ENCODE measurements at places on chromosomes 2 and 18.
A peak's percentile ranks its signal among the peaks of the same experiment; 100 is the strongest.

DNA sequence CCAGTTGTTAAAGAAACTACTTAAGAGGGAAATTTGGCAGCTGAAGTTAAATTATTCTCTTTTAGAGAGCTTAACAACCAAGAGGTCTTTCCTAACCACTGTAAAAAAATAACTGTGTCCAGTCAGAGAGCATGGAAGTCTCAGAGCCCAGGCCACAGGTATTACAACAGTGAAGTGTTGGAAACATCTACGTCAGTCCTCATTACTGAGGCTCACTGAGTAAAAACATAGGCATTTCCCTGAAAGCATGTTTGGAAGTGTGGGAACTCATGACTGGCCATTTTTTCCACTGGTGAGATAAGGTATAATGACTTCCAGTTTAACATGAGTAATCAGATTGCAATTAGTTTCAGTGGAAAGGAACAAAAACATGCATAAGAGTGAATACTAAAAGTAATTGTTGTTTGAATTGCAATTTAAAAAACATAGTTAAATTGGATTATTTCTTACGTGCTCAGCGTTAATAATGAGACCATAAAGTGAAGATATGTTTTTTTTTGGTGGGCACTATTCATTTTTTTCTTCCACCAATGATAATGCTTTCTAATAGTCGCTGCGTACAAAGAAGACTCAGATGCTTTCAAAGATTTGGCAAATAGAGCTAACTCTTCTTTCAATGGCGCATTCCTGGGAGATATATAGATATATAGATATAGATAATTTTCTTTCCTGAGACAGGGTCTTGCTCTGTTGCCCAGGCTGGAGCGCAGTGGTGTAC is 60.8 kb downstream of the EFEMP1 start:
- peak; percentile 100 for DNase-seq

DNA sequence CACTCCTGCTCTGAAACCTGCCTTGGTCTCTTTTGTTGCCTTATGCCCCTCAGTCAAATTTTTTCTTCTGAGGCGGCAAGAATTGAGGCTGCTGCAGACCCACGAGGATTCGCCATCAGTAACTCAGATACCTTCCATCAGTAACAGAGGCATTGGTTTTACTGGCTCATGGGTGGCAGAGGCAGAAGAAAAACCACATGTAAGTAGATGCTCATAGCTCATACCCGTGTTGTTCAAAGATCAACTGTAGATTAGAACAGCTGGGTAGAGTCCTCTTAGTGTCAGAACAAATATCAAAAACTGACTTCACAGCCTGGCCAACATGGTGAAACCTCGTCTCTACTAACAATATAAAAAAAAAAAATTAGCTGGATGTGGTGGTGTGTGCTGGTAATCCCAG is 598.0 kb upstream of the SOX11 start:
- DNase-seq = no peak

DNA sequence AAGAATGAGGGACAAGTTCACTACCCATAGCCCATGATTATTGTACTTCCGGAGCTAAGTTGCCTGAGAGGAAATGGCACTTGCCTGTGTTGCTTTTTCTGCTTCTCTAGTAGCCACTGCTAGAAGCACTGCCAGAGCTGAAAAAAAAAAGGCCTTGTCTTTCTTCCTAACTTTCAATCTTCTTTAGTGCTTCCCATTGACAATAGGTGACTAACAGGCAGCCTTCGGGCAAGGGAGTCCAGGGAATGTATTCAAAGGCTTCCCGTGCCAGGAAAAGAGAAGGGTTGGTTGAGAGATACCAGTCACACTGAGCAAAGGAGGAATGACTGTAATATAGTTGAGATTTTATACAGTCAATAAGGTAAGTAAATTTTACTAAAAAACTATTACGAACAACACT is 242.0 kb downstream of the CALCRL start:
- DNase-seq = no peak

GRCh38 chr2:47024046-47024445 is 108.4 kb upstream of the MCFD2 start:
- DNase-seq = no peak

GRCh38 chr18:43681661-43682060 is 404.4 kb upstream of the SYT4 start:
- DNase-seq = no peak

GRCh38 chr2:178761759-178762371 is 45.4 kb downstream of the TTN start:
- DNase-seq = peak; percentile 8

- no peak for DNase-seq
These were observed 94.8 kb upstream of the ARL5A start for GRCh38 chr2:151922845-151923666.

- no peak for DNase-seq
These were observed 359.7 kb downstream of the MBD2 start for GRCh38 chr18:53864770-53865169.

GRCh38 chr2:99111236-99111635 is 30.3 kb upstream of the C2orf15 start:
- no peak for DNase-seq

DNA sequence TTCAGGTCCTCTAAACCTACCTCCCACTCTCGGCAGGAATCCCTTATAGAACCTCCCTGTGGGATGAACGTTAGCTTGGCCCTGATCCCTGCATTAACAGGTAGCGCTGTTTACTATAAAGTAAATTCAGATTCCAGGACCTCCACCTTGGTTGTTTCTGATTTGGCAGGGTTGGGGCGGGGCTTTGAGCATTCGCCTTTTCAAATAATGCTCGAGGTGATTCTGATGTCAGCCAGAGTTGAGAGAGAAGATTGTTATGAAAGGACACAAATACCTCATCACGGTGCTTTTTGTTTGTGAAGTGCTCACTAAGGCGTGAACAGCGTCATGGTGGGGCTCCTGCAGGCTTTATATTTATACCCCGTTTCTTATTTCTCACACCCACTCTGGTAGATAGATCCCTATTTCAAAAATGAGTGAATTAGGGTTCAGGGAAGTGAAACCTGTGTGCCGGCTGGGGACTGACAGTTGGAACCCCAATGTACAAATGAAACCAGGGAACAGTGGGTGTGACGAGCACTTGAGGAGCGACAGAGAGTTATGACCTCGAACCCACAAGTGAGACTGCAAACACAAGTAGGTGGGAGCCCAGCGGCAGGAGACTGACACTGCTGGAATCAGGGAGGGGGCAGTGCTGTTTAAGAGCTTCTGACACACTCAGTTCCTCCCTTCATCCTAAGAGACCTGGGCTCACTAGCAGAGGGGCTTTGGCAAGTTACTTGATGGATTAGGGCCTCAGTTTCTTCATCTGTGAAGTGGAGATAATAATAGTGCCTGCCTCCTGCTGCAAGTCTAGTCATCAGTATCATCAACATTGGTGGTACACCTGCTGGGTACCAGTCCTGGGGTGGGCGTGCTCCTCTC is 14.2 kb upstream of the CXCR4 start:
- DNase-seq = no peak

DNA sequence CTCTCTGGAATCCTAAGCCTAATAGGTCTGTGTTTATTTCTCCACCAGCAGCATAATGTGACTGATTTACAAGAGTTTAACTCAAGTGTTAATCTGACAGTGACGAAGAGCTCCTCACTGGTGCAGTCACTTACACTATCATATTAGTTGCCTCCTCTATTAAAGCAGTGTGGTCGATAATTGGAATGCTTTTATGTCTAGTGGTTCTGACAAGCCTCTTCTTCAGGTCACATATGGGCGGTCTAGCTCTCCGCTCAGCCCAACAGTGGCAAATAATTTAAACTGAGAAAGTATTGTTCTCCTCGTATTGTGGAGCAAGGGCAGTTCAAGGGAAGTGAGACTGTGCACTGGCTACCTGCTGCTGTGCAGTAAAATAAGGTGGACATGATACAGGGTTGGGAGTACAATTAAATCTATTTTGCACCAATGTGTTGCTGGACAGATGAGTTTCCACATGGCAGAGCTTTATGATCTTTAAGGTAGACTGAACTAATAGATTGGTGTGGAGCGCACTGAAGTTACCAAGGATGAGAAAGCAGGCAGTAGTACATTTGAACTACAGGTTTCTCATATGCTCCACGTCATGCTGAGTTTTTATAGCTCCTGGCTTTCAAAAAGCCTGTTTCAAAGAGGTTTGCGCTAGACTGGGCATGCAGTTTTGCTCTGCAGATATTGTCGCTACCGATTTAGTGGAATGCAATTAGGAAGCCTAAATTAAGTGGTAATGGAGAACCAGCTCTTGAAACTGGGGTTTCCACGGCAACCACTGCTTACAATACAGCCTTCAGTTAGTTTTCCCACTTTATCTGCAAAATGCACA is 151.7 kb upstream of the POU3F3 start:
- no peak for DNase-seq

- DNase-seq = no peak
These were observed 106.3 kb downstream of the ANTXR1 start for GRCh38 chr2:69119104-69119894.

GRCh38 chr18:1663879-1664705 is 759.4 kb downstream of the ADCYAP1 start:
- no peak for DNase-seq

DNA sequence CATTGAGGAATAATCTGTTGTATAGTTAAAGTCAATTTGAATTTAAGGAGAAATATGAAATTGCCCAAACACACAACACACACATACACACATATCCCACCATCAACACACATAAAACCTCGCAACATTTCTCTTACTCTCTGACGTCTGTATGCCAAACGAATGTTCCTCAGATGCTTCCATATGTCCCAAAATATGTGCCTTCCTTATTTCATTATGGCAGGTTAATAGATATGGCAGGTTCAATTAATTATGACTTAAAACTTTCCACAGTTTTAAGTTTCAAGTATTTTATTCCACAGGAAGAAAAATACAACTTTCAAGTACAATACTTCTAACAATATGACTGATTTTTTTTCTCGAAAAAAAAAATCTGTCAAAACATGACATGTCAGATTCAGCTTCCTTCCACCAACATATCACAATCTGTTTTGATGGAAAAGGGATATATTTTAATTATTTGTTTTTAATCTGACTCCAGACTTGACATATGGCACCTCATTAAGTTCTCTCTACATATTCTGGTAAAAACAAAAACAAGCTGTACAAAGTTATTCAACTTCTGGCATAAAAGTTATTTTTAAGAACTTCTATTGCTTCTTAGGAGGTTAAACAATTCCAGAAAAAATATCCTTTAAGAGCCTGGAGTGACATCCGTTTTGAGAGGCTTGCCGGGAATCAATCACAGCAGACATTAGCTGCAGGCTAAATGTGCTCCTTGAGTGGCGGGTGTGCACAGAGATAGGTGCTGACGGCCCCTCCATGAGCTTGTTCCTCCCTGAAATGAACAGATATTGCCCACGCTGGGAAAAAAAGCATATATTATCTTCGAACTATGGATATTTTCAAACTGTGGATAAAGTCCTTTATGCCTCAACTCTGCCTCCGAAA is 812.7 kb downstream of the DCDC2C start:
- no peak for DNase-seq

DNA sequence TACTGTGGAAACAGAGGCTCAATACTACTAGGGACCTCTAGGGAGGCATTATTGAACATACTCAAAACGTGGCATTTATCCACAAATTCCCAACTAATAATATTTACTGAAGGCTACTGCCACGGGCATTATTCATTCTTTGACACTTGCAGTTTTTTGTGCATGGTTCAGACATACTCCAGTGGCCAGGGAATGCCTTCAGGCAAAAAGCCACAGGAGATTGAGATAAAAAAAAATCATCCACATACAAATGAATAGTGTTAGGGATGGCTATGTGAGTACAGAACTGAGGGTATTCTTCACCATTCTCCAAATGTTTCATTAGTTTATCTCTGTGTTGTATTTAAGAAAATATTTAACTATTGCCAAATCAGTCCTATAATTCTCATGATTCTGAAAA is 974.9 kb upstream of the PIK3C3 start:
- no peak for DNase-seq

GRCh38 chr2:158191076-158191895 is 89.6 kb downstream of the UPP2 start:
- DNase-seq = no peak

DNA sequence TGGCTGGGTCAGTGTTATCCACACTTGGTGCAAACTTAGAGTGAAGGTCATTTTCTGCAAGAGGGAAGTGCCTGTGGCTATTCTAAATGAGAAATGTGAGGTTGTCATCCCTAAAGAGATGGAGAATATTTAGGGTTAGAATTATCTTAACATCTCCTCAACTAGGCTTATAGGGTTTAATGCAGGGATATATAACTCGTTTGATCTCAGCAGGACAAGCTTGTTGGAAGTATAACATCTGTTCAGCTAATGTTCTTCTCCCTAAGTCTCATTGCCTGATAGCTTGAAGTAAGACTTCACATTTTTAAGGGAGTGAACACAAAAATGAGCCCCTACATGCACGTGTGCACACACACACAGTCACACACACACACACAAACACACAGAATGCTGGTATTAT is 75.9 kb upstream of the NRXN1 start:
- DNase-seq = no peak

DNA sequence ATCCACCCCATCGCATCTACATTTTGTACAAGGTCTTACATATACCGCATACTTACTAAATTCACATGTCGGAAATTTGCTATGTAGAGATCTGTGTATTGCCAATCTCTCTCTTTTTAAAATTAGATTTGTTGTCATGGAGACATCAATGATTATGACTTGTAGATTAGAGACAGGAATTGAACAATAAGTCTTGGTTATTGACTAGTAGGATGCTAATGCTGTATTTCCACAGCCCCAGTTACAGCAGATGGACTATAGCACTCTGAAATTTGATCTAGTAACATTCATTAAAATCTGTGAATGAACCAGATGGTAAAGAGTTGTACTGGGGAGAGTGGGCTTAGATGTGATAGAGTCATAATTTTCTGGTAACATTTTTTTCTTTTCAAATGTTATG is 805.7 kb downstream of the SLC4A3 start:
- DNase-seq = no peak

DNA sequence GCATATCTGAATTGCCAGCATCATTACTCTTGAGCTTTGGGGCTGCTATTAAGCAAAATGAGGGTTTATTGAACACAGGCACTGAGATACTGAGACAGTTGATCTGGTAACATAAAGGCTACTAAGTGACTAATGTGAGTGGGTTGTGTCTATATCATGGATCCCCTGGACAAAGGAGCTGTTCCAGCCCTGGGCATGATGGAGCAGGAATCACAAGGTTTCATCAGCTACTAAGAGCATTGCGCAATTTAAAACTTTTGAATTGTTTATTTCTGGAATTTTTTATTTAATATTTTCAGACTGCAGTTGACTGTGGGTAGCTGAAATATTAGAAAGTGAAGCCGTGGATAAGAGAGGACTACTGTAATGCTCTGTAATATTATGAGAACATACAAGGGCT is 73.5 kb downstream of the MGAT5 start:
- no peak for DNase-seq

GRCh38 chr2:15120631-15121030 is 440.5 kb downstream of the NBAS start:
- DNase-seq = no peak

DNA sequence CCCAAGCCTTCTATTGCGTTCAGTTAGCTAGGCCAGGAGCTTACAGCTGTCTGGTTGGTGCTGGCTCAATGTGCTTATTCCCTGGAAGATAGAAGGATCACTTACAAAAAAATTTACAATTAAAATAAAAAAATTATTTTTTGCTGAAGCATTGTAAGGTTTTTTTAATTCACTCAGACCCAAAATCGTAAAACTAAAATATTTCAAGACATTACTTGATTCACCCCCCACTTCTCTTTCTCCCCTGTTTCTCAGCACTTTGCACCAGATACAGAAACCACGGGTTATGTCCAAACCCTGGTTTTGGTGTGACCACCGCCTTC is 911 bp upstream of the PTPRM start:
- DNase-seq = no peak

GRCh38 chr2:129443235-129443864 is 536.1 kb upstream of the RAB6C start:
- no peak for DNase-seq
